Stimulated activated CD4-positive, alpha-beta T cell treated with anti-CD3 and anti-CD28 coated beads, Interleukin-4, amount 100 ng/mL, for 1 hour (primary cell): ENCODE measurements at places on chromosomes 2 and 18.
A peak's percentile ranks its signal among the peaks of the same experiment; 100 is the strongest.

GRCh38 chr2:220374282-220374681 is 746.9 kb downstream of the SLC4A3 start:
- no peak for DNase-seq

- DNase-seq = no peak
Measured at GRCh38 chr2:107025869-107026380, 140.0 kb upstream of the ST6GAL2 start.

- DNase-seq = peak; percentile 58
Measured at GRCh38 chr18:54284981-54285785, 15.9 kb downstream of the POLI start.

DNA sequence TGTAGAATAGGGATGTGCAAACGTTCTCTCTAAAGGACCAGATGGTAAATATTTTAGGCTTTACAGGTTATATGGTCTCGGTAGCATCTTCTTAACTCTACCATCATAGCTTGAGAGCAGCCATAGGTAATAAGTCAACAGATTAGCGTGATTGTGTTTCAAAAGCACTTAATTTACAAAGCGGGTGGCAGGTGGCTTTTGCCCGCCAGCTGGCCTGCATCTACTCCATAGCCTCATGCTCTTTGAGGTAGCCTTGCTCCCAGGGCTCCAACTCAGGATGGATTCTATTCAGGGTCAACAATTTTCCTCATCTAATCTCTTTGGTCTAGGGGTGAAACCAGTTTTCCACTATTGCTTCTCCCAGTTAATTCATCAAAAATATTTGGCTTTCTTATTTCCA is 5.0 kb upstream of the ATP9B start:
- DNase-seq = no peak

DNA sequence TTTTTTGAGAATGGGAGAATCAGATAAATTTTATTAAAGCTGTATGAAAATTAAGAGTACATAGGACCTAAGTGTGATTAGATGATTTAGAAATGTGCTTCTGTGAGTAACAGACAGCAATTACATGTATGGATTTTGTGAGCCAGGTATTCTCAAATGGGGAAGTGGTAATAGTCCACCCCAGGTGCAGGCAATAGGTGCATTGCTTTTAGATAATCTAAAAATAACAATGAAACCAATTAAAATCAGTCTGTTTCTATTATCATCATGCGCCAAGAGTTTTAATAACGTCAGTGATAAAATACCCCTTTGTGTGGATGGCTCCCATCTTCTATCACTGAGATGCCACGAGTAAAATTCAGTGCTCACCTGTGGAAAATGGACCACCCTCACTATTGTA is 265.3 kb downstream of the RNF144A start:
- DNase-seq = no peak

GRCh38 chr18:60684843-60685513 is 312.4 kb upstream of the MC4R start:
- no peak for DNase-seq

DNA sequence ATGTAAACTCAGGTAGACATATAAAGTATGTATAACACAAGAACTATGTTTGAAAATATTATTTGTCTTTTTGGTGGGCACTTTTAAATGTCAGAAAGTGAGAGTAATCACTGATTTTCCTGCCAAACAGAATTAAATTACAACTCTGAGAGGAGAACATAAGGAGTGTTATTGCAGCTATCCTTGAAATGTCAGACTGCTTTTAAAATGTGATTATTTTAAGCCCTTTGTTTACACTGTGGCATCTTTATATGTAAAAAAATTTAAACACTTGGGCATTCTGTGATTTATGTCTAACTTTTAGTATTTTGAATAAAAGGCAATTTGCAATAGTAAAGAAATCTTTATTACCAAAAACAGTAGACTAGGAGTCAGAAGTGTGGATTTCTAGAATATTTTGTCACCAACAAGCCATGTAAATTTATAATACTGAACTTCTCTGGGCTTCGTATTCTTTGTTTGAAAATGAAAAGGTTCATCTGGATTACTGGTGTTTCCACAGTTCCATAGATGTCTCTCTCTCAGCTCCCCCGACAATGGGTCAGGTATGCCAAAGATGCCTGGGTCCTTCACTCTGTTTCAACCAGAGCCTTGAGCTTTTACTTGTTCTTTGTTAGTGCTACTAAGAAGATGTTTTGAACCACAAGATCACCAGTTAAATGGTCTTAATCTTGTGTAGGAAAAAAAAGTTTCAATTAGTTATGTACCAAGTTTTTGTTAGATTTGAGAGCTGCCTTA is 38.8 kb downstream of the GULP1 start:
- DNase-seq = no peak

GRCh38 chr2:200814276-200814815 is 2.6 kb downstream of the BZW1 start:
- DNase-seq = no peak

DNA sequence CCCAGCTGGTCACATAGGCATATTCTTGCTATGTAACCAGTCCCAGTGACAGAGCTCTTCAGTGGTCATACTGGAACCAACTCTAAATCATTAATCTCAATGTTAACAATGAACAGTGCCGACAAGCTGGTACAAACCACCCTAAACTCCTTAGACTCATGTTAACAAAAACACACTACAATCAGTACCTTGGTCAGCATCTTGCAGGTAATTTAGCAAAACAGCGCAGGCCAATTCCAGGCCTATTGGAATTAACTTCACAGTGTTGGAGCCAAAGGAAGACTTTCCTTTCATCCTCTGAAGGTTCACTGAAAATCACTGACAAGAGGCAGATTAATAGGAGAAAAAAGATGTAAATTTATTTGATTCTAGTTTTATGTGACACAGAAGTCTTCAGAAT is 396.4 kb downstream of the PIK3C3 start:
- no peak for DNase-seq

- DNase-seq = no peak
Measured at GRCh38 chr2:75459565-75460310, 101.0 kb downstream of the EVA1A start.

DNA sequence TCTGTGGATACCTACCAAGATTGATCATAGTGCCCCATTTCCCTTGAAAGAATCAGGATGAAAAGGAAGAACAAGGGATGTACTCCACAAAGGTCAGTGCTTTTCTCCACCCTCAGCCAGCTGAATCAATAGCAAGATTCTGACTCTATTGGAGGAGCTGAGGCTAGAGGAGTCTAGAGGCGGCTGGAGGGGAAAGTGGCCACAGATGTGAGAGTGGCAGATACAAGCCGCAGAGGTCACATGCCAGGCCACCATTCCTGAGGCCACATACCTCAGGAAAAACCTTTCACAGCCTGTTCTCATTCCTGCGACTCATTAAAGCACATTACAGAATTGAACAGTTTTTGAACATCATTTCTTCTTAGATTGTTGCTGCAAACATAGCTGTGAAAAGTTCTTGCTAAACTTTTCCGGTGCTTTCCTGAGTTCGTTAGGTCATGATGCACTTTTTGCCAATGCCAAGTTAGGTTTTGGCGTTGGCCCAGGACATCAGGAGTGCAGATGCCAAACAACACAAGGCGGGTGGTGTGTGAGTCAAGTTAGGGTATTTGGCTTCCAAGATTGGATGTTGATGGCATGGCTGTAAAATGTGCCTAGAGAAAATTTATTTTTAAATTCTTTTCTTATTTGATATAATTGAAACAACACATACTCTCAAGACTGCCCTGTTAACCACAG is 160.7 kb upstream of the SP5 start:
- DNase-seq = no peak

GRCh38 chr2:5020116-5020875 is 671.9 kb upstream of the SOX11 start:
- no peak for DNase-seq

GRCh38 chr2:119849838-119850565 is 90.3 kb downstream of the PTPN4 start:
- no peak for DNase-seq

- no peak for DNase-seq
Measured at GRCh38 chr2:70897977-70898226, 37.8 kb upstream of the ATP6V1B1 start.
